ENCODE measurements at places on chromosomes 3 and 15.

- no peak for DNase-seq
These were observed 112.1 kb downstream of the GOLIM4 start for GRCh38 chr3:167983583-167983982.

DNA sequence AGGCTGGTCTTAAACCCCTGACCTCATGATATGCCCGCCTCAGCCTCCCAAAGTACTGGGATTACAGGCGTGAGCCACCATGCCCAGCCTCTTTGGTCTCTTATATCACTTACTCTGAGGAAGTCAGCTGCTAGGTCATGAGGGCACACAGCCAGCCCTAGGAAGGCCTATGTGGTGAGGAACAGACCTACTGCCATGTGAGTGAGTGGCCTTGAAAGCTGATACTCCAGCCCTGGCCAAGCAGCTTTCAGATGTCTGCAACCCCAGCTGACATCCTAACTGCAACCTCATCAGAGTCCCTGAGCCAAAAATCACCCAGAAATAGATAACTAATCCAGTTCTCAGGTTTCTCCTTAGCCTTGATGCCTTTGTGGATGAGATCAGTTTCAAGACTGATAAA lies 224.3 kb downstream of the EDEM1 start:
- DNase-seq: no peak

- no peak for DNase-seq
These were observed 1035.4 kb upstream of the SEMA6D start for GRCh38 chr15:46681901-46682300.

- no peak for DNase-seq
These were observed 53.7 kb upstream of the XCR1 start for GRCh38 chr3:46080969-46081345.

DNA sequence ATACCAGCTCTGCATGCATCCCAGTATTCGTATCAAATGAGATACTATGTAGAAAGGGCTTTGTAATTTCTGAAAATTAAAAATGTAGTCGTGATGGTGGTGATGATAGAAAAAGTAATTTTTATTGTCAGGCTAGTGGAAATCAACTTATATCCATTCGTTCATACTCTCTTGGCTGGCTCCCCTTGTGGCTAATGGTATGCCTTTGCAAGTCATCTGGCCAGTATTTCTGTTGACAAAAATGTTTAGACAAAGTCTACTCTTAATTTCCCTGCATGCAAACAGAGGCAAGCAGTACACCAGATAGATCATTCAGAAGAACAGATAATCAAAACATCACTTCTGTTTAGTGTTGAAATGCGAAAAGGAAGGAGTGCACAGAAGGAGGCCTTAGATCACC lies 49.6 kb upstream of the DUT start:
- DNase-seq: no peak

GRCh38 chr15:81170511-81170910 lies 26.2 kb upstream of the IL16 start:
- no peak for DNase-seq

DNA sequence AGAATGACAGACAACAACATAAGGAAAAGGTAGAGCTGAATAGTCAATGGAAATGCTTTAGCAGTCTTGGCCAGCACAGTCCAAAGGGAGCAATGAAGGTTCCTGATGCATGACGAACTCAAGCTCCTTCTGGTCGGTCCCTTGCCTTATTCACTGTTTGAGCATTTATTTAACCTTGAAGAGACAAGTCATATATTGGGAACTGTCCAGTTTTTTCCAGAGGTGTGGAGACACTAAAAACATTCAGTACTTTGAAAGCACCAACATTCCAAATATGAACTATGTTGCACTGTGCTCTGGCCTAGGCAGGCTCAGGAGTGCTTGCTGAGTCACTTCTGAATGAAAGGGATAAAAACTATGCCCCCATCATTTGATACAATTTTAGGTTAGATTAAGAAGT lies 384.8 kb downstream of the MECOM start:
- DNase-seq: no peak

DNA sequence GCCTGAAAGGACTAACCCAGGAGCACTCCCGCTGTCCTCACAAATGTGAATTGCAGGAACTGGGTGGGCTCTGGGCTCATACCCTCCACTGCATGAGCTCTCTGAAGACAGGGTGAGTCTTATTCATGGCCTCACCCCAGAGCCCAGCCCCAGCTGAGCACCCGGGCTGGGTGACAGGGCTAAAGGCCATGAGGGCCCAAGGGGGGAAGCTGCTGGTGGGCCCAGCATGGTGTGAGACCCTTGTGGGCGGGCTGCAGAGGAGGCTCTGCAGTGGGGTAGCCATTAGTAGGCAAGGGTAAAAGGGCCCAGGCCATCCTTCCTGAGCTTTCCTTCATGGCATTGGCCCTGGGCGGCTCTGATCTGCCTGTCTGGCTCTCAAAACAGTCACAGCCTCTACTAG lies 30.3 kb downstream of the SRPRB start:
- DNase-seq: no peak

DNA sequence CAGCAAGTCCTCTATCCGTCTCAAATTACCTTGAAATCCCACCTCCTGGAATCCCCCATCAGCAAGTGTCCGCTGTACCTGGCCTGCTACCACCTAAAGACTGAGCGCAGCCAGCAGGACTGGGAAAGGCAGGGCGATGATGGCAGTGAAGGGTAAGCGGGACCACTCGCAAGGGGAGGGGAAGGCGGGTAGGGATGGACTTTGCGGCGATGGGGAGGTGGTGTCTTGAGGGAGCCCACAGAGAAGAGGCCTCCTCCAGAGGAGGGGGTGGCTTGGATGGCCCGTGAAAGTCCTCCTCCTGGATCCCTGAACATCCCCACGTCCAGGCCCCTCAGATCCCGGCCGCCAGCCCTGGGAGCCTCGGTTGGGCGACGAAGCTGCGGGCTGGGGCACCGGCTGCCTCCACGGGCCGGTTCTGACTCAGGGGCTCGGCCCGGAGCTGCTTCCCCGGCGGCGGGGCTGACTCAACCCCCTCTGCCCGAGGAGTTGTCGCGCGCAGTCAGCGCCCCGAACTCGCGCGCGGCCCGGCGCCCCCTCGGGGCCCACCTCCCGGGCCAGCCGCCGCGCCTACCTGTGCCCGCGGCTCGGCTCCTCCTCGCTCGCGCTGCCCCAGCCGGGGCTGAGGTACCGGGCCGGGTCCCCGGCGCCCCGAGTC lies 512 bp downstream of the LARP6 start:
- no peak for DNase-seq

DNA sequence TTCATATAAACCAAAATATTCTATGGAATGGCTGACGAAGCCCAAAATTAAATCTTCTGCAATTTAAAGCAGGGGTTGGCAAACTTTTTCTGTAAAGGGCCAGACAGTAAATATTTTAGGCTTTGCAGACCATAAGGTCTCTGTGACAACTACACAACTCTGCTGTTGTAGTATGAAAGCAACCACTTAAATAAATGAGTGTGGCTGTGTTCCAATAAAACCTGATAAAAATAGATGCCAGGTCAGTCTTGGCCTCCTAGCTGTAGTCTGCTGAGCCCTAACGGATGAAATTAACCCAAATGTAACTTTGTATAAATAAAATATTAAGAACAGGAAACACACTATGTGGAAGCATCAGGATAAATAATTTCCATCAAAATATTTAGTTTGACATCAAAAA lies 104.2 kb downstream of the FBXL22 start:
- no peak for DNase-seq

GRCh38 chr3:32613183-32613582 lies 42.5 kb upstream of the DYNC1LI1 start:
- DNase-seq: no peak

DNA sequence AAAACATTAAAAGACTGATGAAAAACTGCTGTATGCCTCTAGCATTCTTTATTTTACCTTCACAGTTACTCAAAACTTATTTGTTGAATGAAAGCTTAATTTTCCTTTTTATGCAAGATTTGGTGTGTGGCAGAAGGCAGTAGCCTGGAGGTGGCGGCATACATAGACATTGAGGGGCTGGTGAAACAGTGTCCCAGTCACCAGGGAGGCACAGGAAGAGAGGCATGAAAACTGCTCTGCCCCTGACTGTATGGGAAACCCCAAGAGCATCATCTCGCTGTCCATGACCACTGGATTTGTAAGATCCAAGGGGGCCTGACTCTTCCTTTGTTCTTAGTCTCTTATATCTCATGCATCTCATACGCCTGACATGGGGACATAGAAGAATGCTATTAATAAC lies 493.7 kb upstream of the GOLIM4 start:
- DNase-seq: no peak

DNA sequence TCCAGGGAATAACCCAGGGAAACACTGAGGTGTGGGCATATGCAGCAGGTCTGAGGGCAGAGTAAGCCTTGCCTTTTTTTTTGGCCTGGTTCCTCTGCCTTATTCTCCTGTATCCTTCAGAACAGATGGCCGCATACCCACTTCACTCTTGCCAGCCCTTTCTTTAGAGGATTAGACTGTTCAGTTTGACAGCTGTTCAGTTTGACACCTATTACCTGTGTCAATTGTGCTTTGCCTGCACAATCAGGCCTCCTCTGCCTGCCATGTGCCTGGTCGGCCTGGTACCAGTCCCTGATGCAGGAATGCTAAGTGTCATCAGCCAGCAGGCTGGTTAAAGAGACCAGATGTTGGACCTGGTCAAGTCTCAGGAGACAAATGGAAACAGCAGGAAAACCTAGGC lies 22.3 kb downstream of the TM6SF1 start:
- no peak for DNase-seq

- no peak for DNase-seq
These were observed 1534.6 kb downstream of the SI start for GRCh38 chr3:163543662-163544061.

DNA sequence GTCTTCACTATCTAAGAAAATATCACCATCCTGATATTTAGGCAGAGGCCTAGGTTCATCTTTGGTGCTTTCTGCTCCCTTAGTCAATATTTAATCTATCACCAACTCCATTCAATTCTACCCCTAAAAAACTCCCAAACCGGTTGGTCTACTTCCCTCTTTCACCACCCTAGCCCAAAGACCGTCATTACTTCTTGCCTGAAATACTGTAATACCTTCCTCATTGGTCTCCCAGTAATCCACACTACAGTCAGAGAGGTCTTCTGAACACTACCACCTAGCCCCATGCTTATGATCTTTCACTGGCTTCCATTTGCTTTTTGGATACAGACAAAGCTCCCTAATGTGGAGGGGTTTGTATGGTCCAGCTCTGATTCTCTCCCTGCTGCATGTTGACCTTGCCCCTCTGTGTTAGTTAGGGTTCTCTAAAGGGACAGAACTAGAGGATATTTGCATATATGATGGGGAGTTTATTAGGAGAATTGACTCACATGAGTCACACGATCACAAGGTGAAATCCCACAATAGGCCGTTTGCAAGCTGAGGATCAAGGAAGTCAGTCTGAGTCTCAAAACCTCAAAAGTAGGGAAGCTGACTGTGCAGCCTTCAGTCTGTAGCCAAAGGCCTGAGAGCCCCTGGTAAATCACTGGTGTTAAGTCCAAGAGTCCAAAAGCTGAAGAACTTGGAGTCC lies 36.4 kb upstream of the ATP2C1 start:
- DNase-seq: no peak

DNA sequence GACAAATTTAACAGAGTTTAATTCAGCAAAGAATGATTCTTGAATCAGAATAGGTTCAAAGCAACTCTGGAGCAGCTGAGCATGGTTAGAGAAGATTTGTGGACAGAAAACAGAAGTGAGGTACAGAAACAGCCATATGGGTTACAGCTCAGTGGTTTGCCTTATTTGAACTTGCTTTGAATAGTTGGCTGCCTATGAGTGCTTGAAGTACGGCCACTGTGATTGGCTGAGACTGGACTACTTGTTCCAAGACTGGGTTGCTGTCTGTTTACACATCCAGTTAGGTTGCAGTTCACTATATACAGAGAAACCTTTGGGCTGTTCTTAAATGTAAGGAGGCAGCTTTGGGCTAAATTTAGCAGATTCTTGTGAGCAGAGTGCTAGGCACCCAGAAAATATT lies 79.4 kb upstream of the CADPS start:
- no peak for DNase-seq

GRCh38 chr3:48411606-48412374 lies 18.1 kb downstream of the PLXNB1 start:
- no peak for DNase-seq

DNA sequence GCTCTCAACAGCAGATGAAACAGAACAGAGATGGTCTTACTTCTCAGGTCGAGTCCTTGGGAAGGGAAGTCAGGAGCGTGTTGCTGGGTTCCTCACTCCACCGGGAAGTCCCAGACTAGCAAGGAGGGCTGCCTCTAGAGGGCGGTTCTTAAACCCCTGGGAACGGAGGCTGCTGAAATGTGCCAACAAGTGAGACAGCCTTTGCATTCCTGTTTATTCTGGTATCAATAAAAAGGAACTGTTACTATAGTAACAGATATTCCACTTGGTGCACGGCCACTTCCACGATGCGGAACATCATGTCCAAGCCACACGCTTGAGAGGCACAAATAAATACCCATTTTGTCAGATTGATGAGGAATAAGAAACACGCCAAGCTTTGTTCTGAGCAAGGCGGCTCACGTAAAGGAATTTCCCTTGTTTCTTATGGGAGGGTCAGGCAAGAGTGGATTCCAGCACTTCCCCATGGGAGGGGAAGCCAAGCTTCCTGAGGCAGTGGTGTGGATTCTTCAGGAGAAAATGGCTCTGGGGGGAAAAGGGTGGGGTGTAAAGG lies at the start of gene FAM107A:
FAM107A (minus strand) TSS at position 123 of the 553 bp plus-strand sequence. CDS start 7,531 bp downstream, outside the sequence.
- DNase-seq: no peak

DNA sequence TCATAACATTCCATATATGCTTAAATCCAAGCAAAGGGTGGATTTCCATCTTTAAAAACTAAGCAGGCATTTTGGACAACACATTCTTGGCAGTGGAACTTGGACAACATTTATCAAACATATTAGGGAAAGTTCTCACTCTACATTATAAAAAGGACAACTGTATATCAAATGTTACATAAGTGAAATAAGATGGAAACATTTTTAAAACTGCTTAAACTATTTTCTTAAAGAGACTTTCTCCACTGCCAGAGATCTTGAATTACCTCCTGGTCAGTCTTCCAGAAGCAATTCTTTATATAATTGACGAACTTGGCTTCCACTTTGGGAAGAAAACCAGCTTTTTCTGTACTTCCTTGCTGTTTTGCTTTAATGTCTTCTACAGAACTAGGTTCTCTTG lies 109.3 kb downstream of the NEO1 start:
- DNase-seq: no peak

DNA sequence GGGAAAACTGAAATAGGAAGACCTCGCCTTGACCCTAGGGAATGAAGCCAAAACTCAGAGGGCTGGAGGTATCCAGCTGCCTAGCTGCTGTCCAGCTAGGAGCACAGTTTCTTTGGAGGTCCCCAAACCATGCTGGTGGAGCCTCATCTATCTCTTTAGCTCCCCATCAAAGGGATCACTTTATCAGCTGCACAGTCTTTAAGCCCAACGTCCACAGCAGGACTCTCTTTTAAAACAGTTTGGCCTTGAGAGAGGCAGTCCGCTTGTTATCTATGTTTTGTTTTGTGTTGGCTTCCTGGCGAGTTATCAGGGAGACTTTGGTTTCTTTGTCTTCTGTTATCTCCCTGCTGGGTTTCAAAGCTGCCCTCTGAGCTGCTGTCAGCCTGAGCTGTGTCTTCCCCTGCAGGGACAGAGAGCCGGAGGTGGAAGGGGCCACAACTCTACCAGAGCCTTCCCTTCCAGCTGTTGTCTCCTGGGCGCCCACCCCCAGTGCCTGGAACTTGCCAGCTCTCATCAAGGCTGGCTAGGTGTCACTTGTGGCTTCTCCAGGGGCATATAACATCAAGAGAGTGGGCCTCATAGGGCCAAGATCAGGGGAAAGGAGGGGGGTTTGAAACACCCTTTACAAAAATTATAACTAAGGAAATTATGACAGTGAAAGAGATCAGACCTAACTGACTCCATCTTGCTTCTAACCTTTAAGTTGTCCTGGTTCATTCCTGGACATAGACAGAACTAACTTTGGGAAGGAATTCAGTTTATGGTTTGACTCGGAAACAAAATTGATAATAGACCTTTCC lies 61.4 kb upstream of the C15orf39 start:
- no peak for DNase-seq
